ENCODE measurements at places on chromosomes 11 and 22.
A peak's percentile ranks its signal among the peaks of the same experiment; 100 is the strongest.

GRCh38 chr11:96361778-96362177 is 18.8 kb upstream of the MAML2 start:
- no peak for DNase-seq

DNA sequence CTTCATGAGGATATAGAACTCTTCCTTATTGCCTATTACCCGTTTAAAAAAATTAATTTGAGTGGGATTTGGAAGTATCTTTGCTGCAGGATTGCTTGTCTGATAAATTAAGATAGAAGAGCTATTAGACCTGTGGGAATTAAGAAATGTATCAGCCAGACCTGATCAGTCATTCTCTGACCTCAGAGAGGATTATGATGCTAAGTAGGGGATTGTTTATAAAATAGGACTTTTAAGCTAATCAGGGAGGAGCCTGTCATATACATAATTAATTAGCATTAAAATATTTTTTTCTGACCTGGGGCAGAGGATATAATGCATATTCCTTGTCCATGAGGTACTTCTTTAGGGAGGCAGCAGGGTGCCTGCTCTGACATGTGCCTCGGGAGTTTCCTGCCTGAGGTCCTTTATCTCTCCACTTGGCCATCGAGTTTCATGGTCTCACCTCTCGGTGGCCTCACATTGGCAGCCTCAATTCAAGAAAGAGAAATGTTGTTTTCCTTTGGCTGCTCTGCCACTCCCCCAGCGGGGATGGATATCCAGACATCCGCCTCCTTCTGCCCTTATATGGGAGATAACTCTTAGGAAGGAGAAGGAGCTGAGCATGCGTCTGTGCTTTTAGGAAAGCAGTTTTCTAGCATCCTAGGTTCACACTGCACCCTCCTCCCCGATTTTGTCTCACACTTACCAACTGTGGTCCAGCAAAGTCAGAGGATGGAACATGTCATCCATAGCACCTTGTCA is 41.1 kb downstream of the DIXDC1 start:
- DNase-seq: peak; percentile 70

- no peak for DNase-seq
Observed at GRCh38 chr11:44624761-44625221, 59.3 kb downstream of the CD82 start.

GRCh38 chr11:7673724-7674434 is 579 bp upstream of the CYB5R2 start:
- DNase-seq: no peak

DNA sequence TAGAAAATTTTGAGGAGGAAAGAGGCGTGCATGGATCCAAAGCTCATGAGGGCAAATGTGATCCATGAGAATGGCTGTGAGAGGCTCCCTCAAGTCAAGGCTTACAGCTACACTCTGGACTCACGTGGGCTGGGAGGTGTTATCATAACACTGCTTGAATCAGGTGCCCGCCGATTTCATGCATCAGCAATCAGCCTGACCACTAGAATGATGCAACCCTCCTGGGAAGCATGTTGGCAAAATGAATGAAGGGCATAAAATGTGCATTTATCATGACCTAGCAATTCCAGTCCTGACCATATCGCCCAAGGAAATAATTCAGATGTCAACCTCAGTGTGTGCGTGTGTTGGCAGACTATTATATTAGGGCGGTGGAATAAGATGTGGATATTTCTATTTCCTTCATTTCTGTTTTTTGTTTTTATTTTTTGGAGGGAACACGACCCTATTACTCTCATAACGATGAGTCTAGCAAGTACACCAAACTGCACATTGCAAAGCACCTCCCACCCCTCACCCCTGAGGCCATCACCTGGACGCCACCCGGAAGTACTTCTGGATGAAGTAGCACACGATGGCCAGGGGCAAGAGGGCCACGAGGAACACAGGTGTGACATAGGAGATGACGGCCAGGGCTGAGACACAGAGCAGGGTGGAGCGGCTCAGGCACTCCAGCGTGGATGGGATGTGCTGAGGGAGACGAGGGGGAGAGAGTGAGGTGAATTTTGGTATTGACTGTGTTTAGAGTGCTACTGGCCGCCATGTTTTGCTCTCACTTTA is 15.7 kb upstream of the KCNJ11 start:
- peak; percentile 93 for DNase-seq

- DNase-seq: no peak
Observed at GRCh38 chr22:42271191-42271813, 849 bp upstream of the TCF20 start.

- peak; percentile 59 for DNase-seq
Observed at GRCh38 chr11:34890812-34891211, 25.4 kb downstream of the APIP start.

DNA sequence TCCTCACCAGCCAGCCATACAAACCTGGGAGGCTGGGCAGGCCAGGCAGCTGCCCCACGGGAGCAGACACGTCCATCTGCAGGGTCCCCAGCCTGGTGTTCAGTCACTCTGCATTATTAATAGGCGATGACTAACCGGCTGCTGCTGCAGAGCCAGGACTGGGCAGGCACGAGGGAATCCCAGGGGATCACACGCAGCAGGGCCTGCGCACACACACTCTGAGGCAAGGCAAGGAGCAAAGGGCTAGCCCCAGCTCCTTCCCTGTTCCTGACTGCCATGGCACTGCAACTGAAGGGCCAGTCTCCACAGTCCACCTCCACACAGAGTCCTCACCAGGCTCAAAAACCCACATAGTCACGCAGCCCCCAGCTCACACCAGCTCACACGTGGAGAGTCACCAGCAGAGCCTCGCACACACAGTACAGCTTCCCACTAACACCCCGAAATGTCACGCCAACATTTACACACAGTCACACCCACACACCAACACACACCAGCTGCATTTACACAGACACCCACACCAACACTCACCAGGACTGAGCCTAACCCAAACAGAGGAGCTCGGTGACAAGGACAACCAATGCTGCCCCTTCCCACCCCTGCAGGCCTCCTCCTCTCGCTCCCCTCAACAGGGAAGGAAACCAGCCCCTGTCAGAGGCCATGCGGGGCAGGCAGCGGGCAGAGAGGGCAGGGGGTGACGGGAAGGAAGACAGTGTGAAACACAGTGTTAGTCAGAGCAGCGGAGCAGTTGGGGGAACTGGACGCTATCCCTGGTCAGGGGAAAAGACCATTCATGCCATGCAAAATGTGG is 47.3 kb downstream of the NRXN2 start:
- DNase-seq: peak; percentile 69

DNA sequence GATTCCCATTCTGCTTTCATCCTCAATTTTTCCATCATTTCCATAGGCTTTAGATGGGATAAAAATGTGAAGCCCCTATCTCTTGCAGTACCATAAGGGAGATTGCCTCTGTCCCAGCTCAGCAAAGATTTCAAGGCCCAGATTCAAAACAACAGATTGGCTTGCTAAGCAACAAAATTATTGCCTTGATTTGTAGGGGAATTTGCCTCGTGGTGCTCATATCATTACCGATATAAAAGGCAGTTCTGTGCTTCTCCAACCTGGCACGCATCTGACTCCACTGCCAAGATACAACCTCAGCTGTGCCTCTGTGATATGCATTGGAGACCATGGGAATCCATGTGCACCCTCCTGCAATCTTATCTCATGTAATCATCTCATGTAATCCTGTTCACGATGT is 25.0 kb upstream of the CEP126 start:
- DNase-seq: no peak

- no peak for DNase-seq
Observed at GRCh38 chr22:23256986-23257888, 76.9 kb downstream of the BCR start.

DNA sequence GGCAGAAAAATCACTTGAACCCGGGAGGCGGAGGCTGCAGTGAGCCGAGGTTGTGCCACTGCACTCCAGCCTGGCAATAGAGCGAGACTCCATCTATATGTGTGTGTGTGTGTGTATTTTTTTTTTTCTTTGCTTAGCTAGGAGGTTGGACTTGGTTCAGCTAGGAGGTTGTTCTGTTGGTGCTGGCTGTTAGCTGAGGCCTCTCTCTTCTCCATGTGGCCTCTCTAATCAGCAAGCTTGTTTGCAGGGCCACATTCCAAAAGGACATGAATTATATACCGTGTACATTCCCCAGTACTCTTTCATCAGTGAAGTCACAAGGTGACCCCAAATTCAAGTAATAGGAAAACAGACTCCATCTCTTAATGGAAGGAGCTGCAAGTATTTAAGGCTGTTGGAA is 67.3 kb upstream of the KCNQ1OT1 start:
- no peak for DNase-seq

GRCh38 chr11:2464451-2465165 is 19.8 kb downstream of the KCNQ1 start:
- DNase-seq: no peak

DNA sequence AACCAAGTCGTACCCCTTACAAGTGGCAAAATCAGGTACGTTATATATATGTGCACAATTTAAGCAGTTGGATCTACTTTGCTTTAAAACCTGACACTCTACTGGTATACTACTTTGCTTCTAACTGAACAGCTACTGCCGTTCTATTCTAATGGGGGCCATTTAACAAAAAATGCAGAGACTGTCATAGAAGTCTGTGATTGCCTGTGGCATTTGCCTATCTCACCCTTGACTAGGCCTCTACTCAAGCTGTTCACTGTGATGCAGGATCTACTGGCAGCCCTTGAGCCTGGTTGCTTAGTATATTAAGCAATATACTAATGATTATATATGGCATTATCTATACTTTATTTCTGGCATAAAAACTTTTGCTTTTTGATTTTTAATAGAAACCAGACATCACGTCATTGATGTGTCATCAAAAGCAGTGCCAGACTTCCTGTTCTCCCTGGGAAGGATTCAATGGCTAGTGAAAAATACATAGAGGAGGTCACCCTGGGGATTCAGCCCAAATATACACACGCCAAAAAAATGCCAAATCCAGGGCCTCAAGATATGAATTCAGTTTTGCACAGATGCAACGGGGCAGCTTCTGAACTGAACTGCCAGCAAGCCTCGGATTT is 40.0 kb upstream of the FIBIN start:
- no peak for DNase-seq

DNA sequence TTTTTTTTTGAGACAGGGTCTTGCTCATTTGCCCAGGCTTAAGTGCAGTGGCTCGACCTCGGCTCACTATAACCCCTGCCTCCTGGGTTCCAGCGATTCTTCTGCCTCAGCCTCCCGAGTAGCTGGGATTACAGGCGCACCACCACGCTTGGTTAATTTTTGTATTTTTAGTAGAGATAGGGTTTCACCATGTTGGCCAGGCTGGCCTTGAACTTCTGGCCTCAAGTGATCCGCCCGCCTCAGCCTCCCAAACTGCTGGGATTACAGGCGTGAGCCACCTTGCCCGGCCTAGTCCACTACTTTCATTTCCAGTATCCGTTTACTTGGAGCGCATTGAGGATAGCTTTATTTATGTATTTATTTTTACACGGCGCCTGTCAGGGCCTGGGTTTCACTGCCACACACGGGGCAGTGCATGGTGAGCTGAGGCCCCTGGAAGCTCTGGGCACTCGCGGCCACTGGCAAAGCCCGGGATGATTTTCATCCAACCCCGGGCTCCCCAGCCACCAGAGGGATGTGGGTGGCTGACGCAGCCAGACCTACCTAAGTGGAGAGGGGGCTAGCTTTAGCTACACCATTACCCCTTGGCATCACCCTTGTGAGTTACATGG is 6.1 kb upstream of the MCAM start:
- DNase-seq: no peak

- no peak for DNase-seq
Observed at GRCh38 chr11:132977241-132977640, 555.1 kb downstream of the OPCML start.

- DNase-seq: no peak
Observed at GRCh38 chr11:126604461-126604860, 249.0 kb downstream of the ST3GAL4 start.

GRCh38 chr22:18156878-18157713 is 7.1 kb downstream of the USP18 start:
- DNase-seq: peak; percentile 97

GRCh38 chr11:120554766-120555432 is 43.4 kb downstream of the GRIK4 start:
- DNase-seq: no peak

DNA sequence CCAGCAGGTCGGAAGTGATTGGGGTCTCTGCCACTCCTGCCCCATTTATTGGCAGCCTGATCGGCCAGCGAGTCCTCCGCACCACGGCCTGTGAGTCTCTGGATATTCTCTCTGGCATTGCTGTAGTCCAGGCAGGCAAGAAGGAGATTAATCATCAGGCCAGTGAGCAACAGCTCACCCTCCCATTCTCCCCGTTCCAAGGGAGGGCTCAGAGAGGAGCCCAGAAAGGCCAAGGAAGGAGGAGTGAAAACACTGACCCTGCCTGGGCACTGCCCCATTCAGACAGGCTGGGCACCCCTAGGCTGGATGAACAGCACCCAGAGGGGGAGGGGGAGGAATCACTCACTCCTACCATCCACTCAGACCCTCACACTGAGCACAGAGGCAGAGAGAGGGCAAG is 3.1 kb downstream of the SAA2 start:
- no peak for DNase-seq

DNA sequence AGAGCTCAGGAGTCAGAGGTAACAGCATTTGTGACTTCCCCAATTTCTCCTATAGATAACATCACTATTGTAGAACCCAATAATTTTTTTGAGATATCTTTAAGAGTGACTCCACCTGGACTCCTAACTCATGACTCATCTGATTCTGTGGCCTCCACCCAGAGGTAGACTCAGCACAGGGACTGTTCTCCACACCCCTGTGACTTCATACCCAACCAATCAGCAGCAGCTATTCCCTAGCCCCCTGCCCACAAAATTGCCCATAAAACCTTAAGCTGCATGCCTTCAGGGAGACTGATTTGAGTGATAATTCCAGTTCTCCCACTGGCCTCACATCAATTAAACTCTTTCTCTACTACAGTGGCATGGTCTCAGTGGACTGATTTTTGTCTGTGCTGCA is 475.4 kb upstream of the FAT3 start:
- DNase-seq: peak; percentile 77

DNA sequence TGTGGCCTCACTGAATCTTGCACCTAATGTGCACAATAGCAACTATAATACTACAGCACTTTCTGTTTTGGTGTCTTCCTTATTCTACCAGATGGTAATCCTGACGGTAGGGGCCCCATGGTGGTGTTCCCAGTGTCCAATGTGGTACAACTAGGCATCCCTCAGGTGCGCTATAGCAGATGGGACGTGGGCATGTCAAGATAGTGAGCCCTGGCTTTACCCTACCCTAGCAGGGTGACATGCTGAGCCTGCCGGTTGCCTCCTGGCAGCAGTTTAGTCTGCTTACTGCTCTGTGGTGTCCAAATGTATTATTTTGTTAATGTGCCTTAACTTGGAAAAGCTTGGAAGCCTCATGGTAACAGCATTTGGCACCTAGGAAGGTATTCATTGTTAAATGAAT is 19.2 kb downstream of the ACO2 start:
- DNase-seq: no peak
